ENCODE measurements at places on chromosomes 6 and 20.
A peak's percentile ranks its signal among the peaks of the same experiment; 100 is the strongest.

DNA sequence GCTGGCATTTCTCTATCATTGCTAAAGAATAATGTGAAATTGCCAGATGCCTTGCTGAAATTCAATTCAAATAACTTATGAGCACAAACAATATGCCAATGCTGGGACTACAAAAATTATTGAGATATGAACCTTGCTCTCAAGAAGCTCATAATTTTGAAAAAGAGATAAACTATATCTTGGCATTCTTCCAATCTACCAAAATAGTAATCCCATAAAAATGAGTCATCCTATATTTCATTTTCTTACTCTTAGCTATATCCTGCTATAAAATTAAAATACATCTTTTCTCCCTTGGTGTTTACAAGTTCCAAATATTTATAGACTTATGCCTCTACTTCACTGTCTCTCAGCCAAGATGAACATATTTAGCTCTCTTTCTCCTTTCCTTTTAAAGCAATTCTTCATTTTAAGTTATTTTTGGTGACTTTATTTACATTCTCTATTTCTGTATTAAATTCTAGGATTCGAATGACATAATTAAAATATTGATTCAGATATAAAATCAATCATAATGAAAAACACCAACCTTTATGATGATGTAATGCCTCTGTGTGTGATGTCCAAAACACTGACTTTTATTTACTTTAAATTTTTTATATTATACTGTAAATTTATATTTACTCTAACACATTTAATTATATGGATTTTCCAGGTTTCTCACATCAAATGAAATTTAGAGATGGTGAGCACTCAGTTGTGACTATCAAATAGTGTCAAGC lies 152.6 kb downstream of the CDK19 start:
- DNase-seq = no peak

DNA sequence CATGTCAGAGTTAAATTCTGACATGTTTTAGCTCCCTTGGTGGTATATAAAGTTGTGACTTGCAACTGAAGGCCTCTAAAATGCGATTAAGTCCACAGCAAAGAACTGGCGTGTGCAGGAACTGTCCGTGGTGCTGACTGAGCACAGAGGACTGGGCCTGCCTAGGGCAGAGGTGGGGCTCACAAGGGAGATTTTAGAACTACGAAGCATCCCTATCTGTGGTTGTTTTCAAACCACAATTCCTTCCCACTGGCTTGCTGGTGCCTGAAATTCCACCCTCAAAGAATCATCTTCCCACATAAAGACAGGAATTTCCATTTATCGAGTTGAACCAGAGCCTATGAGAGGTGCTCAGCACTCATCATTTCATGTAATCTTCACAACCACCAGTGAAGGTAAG lies 30.1 kb downstream of the RIMS4 start:
- peak; percentile 48 for DNase-seq

- no peak for DNase-seq
These were observed 90.7 kb upstream of the F13A1 start for GRCh38 chr6:6411115-6411514.

DNA sequence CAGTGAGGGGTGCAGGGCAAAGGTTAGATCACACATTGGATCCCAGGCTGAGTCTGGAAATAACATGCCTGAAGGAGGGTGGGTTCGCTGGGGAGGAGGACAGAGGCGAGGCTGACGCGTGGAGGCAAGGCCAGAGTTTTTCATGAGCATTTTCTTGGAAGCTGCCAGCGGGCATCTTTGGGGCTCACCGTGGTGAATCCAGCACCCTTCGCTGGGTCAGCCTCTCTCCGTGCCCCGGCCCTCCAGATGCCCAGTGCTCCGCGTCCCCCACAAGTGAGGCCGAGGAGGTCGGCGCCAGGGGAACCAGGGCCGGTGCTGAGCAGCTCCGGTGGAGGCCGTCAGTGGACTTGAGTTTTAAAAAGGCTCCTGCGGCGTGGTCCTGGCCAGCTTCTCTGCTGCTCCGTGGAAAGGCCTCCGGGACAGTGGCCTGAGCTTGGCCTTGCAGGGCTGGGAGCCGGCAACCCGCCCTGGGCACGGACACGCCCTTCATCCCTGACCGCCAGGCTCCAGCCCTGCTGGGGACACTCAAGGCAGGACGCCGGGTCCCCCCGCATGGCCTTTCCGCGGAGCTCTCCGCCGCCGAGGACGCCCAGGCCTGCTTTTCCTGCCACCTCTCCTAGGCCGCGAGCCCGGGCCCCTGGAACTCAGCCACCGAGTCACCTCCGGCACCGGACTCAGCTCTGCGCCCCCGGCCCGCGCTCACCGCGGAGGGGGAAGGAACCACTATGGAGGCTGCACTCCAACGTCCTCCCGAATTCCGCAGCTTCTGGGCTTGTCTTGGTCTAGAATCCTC lies 114.3 kb downstream of the THBS2 start:
- no peak for DNase-seq

GRCh38 chr20:62761759-62762131 lies 34.5 kb upstream of the MRGBP start:
- no peak for DNase-seq

All from right renal pelvis (tissue), 4 donors.